ENCODE measurements at places on chromosomes 16 and 17.

DNA sequence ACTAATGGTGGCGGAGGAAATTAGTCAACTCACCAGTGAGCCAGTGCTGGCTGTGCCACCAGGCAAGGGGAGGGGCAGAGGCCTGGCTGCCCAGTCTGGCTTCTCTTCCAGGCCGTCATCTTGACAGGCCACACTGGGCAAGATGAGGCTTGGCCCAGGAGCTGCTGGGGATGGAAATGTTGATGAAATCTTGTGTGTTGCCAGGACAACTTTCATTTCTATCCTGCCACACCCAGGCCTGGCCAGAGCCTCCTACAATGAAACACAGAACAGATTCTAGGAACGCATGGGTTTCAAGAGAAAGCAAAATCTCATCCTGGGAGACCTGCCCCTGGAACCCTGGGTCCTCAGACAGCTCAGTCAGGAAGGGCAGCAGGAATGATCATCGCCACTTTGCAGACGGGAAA is 9.3 kb downstream of the HEXIM2 start:
- no peak for DNase-seq

DNA sequence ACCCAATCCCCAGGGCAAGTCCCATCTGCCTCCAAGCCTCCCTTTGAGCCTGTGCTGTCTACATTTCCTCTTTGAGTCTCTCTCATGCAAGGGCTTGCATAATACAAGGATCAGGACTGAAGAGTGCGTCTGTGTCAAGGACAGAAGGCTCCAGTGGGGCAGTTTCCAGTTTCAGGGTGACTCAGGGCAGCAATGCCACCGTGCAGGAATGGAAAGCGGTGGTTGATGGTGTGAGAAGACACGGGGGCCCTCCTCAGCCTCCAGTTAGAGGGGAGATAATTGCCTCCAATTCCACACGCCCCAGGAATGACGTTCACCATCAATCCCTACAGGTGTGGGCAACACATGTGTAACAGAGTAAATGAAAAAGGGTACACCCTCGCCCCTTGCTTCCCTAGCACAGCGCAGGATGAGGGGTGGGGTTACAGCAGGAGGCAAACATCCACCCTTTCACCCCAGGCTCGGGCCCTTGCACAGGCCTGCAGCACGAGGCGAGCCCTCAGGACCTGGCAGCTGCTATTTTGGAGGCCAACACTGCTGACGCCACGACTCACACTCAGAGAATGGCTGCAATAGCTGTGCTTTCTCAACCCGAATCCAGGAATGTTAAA is 24.8 kb upstream of the SLC25A19 start:
- no peak for DNase-seq

GRCh38 chr17:42422958-42423712 is at the start of gene CAVIN1:
Gene CAVIN1, minus strand, starts transcription at chr17:42423256. Its CDS starts 159 bp downstream, at chr17:42423097.
- DNase-seq, result peak; percentile 75

DNA sequence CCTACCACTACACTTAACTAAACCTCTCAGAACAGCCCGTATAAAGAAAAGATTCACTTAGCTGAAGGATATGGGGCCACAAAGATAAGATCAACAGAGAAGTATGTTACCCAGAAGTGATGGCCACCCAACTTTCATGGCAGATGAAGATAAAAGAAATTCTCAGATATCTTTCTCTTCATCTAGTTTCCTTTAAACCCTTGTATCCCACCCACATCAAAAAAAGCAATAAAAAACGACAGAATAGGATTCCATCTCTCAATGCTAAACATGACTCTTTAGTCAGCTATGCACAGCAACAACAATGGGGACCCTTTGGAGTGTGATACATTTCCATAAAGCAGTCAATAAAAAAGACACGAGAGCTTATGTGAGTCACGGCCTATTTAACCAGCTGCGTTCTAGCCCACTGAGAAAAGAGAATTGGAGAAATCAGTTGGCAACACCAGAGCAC is 86.6 kb downstream of the SNX11 start:
- DNase-seq, result no peak

DNA sequence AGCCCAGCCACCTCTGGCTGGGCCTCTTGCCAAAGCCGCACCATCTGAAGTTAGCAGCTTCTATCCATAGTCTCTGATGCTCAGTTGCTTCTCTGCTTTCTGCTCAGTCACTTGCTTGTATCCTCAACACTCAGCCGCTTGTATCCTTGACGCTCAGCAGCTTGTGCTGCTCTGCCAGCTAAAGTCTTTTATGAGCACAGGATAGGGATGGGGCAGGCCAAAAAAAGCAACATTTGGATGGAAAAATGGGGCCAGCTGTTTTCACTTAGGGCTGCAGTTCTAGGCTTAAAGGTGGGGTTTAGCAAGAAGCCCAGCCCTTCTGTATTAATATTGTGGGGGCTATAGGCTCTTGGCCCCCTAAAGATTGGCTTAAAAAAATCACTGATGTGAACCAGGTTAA is 739.4 kb downstream of the CDH8 start:
- no peak for DNase-seq

GRCh38 chr17:1592751-1593629 is 30.4 kb upstream of the PITPNA start:
- peak; percentile 76 for DNase-seq

DNA sequence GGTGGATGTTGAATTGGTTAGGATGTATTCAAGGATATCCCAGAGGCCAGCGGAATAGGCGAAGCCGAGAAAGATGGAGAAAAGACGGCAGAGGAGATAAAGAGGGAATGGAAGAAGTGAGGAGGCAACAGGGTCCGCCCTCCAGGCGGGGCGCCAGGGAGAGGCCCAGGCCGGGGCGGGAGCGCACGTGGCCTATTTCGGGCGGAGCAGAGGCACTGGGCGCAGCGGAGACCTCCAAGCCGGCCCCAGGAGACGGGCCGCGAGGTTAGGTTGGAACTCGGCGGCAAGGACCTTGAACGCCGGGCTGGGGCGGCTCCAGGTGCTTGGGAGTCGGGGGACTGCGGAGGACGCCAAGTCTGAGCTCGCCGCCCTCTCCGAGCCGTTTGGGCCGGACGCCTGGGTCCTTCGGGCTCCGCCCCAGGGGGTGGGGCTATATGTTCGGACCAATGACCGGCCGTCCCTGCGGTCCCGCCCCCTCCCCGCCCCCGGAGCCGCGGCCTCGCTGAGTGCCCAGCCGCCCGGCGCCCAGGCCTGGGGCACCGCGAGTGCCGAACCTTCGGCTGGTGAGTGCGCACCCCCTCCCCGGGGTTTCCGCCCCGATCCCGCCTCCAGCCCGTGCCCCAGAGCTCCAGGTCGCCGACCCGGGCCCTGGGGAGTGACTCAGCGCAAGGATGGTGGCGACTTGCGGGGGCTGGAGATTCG is at the start of gene ZNF771:
Gene ZNF771, plus strand, starts transcription at position 505 of the 702 bp plus-strand sequence. CDS start 448 bp downstream, outside the sequence.
- DNase-seq, result peak; percentile 96

DNA sequence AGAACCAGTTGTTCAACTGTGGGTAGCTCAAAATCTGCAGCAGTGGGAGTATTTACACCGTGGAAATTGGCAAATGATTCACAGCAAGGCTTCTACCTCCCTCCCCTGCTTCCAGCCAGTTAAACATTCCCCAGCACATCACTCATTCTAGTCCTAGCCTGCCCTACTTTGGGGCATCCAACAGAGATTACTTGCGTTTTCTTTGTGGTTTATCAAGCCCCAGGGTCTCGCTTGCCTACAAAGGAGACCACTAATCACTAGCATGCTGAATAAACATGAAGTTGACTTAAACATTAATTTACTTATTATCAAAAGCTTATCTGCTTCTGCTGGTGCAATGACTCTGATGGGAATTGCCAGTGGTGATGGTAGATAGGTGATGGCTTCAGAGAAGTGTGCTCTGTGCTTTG is 94.5 kb downstream of the MARF1 start:
- DNase-seq, result no peak

DNA sequence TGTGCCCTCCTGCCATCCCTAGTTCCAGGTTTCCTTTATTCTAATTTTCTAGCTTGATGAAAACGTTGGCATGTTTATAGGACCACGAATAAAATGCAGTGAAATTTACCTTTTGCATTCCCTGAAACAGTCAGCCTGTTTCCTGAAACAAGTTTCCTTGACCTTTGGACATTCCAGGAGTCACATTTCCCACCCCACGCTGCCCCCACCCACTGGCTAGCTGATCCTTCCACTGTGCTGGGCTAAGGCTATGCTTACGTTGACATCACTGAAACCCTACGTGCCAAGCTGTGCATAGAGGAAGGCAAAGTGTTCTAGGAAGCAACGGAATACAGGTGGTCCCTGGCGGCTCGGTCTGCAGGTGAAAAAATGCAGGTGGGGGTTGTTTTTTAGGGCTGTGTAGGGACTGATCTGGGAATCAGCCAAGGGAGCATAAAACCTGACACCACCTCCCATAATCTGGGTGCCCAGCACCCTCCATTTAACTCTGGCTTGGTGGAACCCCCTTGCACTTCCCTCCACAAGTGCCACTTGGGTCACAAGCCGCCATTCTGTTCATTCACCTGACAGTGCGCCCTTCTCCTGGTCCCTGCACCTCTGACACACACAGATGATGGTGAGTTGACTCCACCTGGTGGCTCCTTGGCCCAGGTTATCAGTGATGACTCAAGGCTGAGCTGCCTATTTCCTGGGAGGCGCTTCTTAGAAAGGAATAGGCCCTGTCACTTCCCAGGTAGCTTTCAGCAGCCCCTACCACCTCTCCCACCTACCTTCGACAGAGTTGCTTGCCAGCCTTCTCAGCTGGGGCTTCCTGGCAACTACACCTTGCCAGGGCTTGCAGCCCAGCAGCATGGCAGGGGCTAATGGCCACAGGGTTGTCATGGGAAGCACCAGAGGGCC is 83.7 kb downstream of the N4BP1 start:
- DNase-seq, result peak; percentile 73

DNA sequence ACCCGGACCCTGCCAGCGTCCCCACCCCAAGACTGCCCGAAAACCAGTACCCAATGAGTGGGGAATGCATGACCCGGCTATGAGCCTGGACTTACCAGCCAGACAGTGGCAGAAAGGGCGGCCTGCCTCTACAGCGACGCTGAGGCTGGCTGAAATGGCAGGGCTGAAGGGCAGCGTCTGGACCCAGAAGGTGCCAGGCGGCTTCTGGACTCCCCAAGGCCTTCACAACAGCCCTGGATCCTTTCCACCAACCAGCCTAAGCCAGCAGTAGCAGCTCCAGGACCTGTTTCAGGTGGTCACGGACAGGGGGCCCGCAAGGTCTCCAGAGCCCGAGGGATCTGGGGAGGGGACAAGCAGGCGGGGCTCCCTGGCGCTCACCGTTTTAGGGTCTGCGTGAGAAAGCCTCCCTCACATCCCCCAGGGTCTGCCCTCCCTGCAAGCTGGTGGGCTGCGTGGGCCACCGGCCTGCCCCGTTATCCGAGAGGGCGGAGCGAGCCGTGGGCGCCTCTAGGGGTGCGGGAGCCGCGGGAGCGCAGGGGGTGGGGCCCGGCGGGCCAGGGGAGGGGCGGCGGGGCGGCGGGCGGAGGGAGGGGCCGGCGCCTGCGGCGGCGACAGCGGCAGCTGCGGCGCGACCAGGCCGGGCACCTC is at the start of gene RIPOR1:
Gene RIPOR1, plus strand, starts transcription at position 608 of the 648 bp plus-strand sequence. CDS start 9,618 bp downstream, outside the sequence.
- peak; percentile 83 for DNase-seq

Measured in GM13977 (cell line).